GM12878 (cell line): ENCODE measurements at places on chromosomes 11 and 22. TPM values are rescaled to one million over a fixed set of nuclear protein-coding genes. Genes with fewer than 3 reads are reported as not detected.

- DNase-seq: no peak
Observed at GRCh38 chr11:9761441-9761945, 97.6 kb downstream of the SWAP70 start.

DNA sequence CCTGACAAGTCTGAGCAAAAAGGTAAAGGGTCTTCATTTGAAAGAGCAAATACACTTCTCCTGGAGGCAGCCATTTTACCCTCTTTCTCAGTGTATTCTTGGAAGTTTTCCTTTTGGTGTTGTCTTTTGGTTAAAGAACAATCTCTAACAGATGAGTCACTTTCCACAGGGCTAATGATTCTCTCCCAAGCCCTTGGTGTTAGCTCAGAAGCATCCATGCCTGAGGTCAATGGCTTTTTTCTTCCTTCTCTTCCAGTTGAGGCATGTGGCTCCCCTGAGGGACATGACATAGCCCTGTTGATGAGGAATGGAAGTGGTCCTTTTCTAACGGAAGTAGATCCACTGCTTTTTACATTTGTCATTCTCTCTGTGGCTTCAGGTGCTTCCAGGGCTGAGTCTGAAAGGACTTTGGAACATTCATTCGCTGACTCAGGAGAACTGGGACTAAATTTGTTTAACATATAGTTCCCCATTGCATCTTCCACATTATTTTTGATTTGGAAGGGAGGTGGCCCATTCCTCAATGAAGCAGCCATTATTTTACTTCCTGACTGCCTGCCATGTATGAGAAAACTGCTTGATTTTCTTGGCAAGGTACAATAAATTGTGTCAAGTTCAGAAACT is 13.8 kb upstream of the POGLUT3 start:
- no peak for DNase-seq

DNA sequence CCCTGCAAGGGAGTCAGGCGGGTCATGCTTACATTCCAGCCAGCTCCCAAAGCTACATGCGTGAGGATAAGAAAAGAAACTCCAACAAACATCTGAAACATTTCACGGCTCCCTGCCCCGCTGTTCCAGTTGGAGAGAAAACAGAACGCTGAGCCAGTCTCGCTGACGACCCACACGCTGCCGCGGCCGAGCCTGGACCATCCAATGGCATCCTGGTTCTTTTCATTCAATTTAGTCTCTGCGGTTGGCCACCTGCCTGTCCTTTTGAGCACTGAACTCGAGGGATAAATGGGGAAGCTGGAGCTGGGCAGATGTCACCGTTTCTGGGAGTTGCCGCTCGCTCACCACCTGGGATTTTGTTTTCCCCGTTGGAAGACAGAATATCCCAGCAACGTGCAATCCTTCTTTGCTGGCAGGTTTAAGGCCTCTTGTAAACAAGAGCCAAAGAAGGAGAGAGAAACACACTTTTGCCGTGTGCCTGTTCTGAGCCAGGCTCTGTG is 45.3 kb upstream of the SHISAL1 start:
- no peak for DNase-seq

SCGB1D2 gene
- total RNA-seq: not detected in 2 replicates

GRCh38 chr11:86774417-86774816 is 25.9 kb upstream of the PRSS23 start:
- no peak for DNase-seq

DNA sequence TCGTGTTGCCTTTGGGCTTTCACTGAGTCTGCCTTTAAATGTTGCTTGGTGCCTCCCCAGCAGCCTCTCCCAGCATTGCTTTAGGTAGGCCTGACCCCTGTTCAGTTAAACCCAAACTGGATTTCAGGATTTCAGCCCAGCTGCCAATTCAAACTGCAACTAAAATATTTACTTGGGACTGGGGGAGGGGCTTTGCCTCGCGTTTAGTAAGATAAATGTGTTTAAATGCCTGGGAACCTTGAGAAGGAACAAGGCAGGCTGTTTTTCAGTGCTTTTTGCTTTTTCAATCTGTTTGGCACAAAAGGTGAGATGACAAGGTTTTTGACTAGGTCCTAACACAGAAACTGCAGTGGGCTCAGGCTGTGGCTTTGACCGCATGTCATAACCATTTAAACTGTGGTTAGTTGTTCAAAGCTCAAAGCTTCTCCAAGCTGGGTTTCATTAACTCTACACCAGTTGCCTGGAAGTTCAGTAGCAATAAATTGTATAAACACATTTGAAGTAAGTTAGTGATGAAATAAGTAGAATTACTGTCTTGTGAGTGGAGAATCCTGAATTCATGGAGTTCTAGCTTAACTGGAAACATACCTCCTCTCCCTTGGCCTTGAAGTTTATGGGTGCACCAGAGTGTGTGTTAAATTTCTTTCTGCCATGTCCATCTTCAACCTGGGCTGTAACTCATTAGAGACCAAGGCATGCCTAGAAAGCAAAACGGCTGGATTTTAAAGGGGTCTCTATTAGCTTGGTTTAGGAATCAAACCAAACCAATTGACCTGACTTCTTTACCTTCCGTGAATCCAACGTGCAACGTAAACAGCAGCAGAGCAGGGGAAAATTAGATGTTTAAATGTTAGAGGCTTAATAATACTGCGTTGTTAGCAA is 3.6 kb downstream of the PKNOX2 start:
- DNase-seq: no peak

- DNase-seq: no peak
Observed at GRCh38 chr11:67500484-67500821, 4.7 kb downstream of the PITPNM1 start.

DNA sequence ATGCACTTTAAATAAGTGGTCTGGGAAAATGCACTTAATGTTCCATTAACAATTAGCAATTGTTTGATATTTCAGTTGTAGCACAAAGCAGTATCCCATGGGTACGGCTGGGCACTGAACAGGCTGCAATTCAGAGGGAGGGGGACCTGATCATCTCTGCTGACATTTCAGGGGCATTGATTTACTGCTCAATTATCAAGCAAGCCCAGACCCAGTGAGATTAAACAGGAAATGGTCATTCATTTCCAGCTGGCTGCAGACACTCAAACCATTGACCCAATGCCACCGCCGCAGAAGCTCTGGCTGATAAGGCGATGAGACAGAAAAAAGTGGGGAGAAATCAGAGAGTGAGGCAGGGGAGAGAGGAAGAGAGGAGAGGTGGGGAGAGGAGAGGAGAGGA is 1.2 kb downstream of the GPR83 start:
- DNase-seq: no peak

IFITM5 gene
- total RNA-seq: not detected in 2 replicates

GRCh38 chr22:19717181-19717580 is 2.9 kb downstream of the SEPTIN5 start:
- no peak for DNase-seq

- DNase-seq: no peak
Observed at GRCh38 chr11:107953446-107953845, 25.2 kb downstream of the RAB39A start.

- no peak for DNase-seq
Observed at GRCh38 chr11:41282395-41282794, 177.1 kb downstream of the LRRC4C start.

DNA sequence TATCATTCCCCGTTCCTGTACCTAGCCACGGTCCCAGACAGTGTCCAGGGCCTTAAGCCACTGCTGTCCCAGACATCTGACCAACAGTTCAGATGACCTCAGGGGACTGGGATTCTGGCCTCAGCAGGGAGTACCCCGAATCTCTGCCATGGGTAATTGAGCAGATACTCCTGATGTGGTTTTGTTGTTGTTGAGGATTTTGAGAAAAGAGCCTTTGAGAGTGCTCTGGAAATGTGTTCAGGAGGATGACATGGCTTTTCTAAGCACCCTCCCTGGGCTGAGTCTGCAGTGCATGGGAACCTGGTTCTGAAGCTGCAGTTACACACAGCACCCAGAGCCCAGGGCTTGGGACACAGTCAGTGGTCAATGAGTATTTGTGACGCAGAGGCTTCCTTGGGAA is 30.4 kb downstream of the ADAMTS15 start:
- no peak for DNase-seq

MIAT gene
- 9.9 and 11.7 TPM in 2 replicates for total RNA-seq

F2 gene
- total RNA-seq: 0.32 and 0.72 TPM in 2 replicates

PDGFB gene
- total RNA-seq: 0.98 and 1.1 TPM in 2 replicates

C11orf42 gene
- total RNA-seq: not detected in 2 replicates

DNA sequence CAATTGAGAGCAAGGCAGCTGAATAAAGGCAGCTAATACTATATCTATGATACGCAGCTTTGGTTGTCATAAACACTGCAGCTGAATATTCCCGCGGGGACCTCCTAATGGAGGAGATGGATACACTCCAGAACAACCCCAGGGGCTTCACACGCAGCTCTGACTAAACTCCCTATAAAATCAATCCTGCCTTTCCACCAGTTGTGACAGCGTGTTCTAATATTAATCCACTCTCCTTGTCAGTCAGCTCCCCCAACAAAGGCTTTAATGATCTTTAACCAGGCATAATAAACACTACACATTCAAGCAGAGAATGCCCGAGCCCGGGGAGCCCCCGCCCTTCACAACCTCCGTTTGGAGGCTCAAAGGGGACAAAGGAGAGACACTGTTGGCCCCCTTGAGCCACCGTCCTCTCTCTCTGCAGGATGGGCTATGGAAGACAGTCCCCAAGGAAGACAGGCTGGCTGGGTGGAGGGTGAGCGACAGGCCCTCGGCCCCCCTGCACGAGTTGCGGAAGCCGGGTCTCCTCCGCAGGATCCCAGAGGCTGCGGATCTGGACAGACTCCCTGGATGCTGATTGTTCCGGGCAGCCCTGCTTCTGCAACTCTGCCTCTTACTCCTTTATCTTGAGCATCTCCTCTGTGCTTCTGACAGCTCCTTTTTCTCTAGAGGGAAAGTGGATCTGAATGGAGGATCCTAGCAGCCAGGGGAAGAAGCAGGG is 565.2 kb downstream of the BUD13 start:
- DNase-seq: no peak

KDM4E gene
- not detected in 2 replicates for total RNA-seq
